ENCODE measurements at places on chromosomes 1 and 21.

DNA sequence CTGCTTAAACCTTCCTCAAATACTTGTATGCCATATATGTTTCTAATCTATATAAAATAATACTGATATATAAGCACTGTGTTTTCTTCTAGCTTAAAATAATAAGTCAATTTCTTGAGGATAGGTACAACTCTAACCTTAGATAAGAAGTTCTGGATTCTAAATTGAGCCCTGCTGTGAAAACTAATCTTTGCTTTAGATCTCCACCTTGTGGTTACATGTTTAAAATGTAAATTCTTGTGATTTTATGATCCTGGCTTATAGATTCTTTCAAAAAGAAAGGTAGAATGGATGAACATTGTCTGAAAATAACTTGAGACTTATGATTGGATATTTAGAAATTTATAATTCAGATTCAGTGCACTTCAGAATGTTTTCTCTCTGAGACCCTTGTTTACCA is 38.9 kb upstream of the HMCN1 start:
- DNase-seq: no peak

DNA sequence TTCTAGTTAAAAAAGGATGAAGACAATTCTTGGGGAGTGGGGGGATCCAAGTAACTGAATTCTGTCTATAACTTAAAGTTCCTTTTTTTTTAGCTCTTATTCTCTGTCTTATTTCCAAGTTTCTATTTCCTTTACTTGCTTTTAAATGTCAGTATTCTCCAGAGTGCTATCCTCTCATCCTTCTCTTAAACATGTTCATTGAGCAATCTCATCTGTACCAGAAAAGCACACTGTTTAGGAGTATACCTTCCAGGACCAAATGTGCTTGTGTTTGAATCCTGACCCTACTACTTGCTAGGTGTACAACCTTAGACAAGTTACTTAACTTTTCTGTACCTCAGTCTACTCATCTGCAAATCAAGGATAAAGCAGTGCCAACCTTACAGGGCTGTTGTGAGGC is 50.1 kb downstream of the AKT3 start:
- no peak for DNase-seq

- DNase-seq: no peak
Measured at GRCh38 chr1:15849775-15850324, 2.3 kb downstream of the SPEN start.

DNA sequence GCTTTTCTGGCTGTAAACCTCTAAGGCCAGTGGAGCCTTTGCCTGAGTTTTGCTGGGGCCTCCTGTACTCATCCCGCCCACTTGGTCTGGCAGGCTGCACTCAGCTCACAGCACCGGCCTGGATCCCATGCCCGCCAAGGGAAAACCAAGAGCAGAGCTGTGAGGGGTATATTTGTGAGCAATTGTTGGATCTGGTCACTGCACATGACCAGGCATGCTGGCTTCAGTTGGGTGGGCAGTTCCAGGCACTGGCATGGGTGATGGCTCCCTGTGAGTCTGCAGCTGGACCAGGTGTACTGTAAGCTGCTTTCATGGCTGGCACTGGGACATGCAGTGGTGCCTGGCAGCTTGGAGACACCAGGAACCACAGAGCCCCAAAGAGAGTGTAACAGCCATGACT is 563.1 kb upstream of the RGS18 start:
- no peak for DNase-seq

Data from activated naive CD8-positive, alpha-beta T cell treated with anti-CD3 and anti-CD28 coated beads, Interleukin-2, amount 50 U/mL, for 16 hours (primary cell).